ENCODE measurements at places on chromosomes 11 and 22. TPM values are rescaled to one million over a fixed set of nuclear protein-coding genes. Genes with fewer than 3 reads are reported as not detected.

Gene OR51B5
- total RNA-seq = not detected

Gene TEX54
- not detected for total RNA-seq

Gene GNG3
- not detected for total RNA-seq

Gene UBQLN3
- total RNA-seq = not detected

Gene RCN1
- total RNA-seq = 286 TPM

Gene MYOD1
- not detected for total RNA-seq

Gene VSIG10L2
- not detected for total RNA-seq

Gene PGA4
- not detected for total RNA-seq

Gene LGR4
- total RNA-seq = 0.40 TPM

Gene TSGA10IP
- total RNA-seq = not detected

Gene BUD13
- total RNA-seq = 15.6 TPM

All from mammary microvascular endothelial cell (primary cell).